NCI-H2081 treated with DMSO at 0.1 percent for 48 hours (cell line): ENCODE measurements at places on chromosomes 2 and 18.

GRCh38 chr2:220697011-220697410 lies 875.1 kb downstream of the EPHA4 start:
- DNase-seq, result no peak

DNA sequence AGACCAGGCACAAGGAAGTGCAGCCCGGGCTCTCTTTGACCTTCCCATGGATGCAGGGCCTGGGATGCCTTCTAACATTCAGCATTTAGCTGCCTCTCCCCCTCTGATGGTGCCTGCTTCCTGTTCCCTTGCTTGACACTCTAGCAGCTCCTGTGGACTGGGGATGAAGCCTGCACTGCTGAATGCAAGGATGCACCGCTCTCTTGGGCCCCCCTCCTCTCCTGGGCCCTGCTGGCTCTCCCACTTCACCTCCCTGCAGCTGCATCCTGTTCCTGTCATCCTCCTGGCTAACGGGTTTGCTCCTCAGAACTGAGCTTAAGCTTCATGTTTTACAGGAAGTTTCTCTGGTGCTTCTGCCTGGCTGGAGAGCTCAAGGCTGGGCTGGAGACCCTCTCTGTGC lies 254.1 kb downstream of the TSN start:
- no peak for DNase-seq

DNA sequence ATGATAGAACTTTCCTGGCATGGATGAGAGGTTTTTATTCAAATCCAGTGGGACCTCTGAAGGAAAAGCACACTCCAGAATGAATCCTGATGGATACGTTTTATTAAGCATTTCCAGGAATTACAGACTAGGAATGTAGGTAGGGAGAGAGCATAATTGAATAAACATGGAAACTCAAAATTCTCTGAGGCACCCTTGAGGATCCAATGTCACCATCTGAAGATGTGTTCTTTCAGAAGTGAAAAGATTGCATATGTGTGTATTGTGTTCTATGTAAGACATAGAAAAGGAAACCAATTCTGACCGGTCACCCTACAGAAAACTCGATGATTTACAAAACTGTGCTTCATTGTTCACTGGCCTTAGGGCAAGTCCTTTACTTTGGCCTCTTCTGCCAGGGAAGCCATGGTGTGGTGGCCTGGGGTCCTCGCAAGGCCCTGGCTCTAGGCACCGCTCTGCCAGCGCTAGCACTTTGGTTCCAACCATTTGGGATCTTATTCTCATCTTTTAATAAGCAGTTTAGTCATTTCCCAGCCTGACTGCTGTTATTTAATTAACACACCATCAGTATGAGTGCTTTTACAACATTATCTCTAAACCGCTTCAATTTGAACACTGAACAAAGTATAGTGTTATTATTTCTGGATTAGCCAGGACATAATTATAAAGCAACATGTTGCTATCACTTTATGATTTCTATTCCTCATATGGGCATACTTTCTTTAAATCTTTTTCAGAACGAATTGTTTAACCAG lies 4.5 kb upstream of the GKN1 start:
- DNase-seq, result no peak

DNA sequence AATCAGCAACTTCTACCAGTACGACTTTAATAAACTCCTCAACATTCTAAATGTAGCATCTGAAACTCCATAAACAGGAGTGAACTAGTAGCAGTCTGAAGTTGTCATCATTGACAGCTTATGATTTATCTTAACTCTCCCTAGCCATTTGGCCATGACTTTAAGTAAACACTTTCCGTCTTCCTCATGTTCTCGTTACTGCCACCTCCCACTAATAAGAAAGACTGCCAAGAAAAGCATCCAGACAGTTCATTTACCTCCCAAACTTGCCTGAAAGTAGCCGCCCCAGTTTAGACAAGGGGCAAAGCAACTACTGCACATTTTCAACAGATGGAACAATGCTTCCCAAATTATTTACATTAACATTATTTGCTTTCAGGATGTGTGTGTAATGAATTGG lies 287.5 kb downstream of the OSR1 start:
- DNase-seq, result no peak

GRCh38 chr2:20484034-20484617 lies 37.3 kb downstream of the RHOB start:
- DNase-seq, result no peak

- DNase-seq, result no peak
Measured at GRCh38 chr2:61044636-61045035, 21.0 kb upstream of the SANBR start.

- no peak for DNase-seq
Measured at GRCh38 chr2:227150222-227150936, 13.6 kb downstream of the COL4A4 start.

- no peak for DNase-seq
Measured at GRCh38 chr2:29447513-29447912, 332.3 kb downstream of the CLIP4 start.

- no peak for DNase-seq
Measured at GRCh38 chr2:183093857-183094657, 15.5 kb downstream of the DUSP19 start.

- DNase-seq, result no peak
Measured at GRCh38 chr2:132923787-132924186, 253.8 kb upstream of the LYPD1 start.

DNA sequence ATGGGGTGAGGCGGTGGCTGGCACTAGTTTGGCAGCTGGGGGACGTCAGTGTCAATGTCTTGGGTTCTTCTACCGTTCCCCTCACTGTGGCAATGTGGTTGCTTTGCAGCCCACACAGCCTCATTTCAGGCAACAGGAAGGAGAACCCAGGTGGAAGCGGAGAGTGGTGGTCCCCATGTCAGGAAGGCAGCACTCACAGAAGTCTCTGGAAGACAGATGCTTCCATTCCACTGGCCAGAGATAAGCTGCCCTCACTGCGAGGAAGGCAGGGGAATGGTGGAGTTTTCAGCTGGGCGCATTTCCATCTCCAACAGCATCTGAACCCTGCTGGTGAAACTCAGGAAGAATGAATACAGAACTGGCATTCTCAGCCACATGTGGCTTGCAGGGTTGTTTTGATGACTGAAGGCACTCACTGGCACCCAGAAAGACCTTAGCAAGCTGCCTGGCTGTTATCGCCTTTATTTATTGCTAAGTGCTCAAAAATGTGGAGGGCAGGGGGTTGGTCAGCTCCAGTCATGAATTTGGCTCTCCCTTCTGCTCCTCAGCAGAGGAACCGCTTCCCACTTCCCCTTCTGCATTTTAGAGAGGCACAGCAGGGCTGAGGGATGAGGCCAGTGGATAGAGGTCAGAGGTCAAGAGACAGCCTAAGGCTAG lies 19.4 kb downstream of the KCNIP3 start:
- no peak for DNase-seq

DNA sequence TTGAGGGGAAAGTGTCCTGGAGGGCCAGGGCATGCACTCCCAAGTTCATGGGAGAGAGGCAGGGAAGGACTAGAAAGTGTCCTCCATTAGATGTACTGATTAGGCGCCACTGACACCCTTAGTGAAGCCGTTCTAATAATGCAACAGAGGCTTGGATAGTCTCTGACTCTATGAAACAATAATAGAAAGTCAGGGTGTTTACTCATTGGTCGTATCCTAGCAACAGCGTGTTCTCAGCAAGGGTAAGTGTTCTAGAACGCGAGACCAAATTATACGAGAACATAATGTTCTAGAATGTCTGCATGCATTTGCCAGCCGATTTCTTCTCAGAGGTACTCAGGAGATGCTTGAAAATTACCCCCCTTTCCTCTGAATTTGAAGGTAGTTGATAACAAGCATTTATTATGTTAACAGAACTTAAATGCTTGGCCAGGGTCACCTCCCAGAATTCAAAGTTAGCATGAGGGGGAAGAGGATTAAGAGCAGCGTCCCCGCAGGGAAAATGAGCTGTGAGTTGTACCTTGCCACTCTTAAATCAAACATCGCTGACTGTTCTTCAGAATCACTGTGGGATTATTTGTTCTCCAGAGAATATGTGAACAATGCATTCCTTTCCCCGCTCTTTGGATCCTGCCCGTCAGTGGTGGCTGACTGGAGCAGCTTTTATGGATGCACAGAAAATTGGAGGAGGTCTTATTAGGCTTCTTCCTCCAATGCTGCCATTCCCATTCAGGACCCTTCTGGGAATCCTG lies 33.7 kb upstream of the PDIA6 start:
- no peak for DNase-seq

DNA sequence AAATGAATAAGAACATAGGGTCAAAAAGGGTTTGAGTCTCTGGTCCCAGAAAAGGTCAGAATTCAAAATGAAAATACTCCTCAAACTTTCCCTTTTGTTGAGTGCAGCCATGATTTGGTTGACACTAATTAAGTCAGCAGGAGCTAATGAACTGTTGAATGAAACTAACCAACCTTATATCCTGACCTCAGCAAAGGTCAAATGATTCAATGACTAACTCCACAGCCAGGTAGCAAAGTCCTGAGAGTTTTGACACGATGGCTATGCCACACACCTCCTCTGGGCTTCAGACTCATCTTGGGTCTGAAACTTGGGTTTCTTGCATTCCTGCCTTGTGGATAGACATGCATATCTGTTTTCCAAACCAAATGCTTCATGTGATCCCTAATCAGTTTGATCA lies 172.3 kb downstream of the INO80D start:
- DNase-seq, result no peak

DNA sequence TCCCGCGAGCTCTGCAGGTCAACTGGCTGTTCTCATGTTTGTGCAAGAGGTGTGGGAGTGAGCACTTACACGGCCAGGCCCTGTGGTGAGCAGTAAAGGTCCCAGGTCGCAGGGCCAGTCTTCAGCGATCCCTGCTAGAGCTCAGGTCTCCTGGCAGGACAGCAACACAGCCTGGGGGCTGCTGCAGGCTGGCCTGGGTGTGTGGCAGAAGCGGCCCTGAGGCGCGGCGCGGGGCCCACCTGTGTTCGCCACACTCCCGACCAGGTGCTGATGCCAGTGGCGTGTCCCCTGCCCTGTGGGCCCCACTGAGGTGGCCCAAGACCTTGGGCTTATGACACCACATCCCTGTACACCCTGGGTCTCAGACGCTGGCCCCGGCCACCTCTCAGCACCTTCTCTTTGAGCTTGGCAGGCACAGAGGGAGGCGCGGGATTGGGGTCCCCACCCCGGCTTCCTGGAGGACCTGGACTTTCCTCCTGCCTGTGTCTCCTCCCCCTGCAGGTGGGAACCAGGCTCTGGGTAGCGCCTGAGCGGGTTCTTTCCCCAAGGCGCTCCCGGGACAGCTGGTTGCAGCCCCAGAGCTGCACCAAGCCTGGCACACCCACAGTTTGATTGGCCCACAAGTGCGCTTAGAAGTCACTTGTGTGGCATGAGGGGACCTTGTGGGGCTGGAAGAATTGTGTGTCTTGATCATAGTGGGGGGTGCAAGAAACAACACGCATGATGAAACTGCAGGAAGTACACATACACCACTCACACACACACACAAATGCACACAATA lies 59.2 kb downstream of the TWIST2 start:
- DNase-seq, result no peak

- no peak for DNase-seq
Measured at GRCh38 chr2:232075080-232075479, 113.6 kb downstream of the DIS3L2 start.

- DNase-seq, result no peak
Measured at GRCh38 chr2:158573739-158574138, 117.0 kb downstream of the PKP4 start.

- no peak for DNase-seq
Measured at GRCh38 chr2:133765658-133766057, 197.4 kb upstream of the NCKAP5 start.

- DNase-seq, result no peak
Measured at GRCh38 chr2:85647823-85648526, 20.0 kb downstream of the SFTPB start.

GRCh38 chr2:14297340-14297739 lies 335.2 kb upstream of the LRATD1 start:
- DNase-seq, result no peak

GRCh38 chr18:73766910-73767515 lies 380.6 kb downstream of the FBXO15 start:
- no peak for DNase-seq

DNA sequence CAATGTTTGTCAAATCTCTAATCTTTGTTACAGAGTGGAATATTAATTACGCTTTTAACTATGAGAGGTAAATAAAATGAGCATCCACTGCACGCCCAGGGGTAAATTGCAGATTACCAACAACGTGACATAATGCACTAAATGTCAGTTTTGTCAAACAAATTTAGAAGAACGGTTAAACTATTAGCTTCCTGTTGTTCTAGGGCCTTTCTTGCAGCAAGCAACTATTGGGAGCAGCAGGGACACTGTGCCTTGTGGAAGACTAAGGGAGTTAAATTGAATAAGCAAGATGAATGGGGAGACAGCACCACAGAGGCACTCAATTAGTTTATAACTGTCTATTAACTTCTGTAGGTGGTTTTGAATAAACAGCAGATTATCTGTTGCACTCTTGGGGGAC lies 391.0 kb upstream of the RAB12 start:
- peak; percentile 39 for DNase-seq

DNA sequence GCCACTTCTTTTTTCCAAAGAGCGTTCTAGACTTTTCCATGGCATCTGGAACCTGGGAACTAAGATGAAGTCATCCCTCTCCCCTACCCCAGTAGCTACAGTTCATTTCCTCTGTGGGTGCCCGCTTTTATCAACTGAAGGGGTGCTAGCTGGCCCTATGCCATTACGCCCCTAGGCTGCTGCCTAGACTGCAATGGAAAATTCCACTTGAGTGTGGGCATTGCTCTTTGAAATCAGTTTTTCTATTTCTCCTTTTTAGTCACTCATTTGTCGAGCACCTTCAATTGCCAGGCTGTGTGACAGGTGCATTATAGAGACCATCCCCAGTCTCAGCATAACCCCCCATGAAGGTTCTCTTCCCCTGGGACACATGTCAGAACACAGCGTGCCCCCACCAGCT lies 7.3 kb downstream of the TEX51 start:
- no peak for DNase-seq

GRCh38 chr2:39567507-39567906 lies 98.2 kb upstream of the TMEM178A start:
- DNase-seq, result no peak

GRCh38 chr2:188360485-188361263 lies 69.0 kb downstream of the GULP1 start:
- DNase-seq, result no peak

GRCh38 chr2:69731147-69731970 lies 10.6 kb upstream of the ANXA4 start:
- no peak for DNase-seq

DNA sequence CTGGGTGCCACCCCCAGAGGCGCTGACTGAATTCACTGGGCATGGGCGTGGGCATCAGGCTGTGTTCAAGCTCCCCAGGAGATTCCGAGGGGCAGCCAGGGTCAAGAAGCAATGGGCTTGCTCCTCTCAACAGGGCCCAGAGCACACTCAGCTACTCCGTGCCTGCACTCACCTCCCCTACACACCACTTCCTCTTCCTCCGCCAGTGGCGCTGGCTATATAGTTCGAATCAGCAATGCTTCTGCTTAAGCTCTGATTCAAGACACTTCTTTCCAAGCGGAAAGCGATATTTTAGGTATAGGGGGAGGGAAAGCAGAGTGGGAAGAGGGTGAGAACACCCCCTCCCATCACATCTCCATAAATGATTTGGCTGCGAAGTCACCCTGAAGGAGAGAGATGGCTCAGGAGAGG lies 42.1 kb downstream of the CRACDL start:
- no peak for DNase-seq
